Coronary artery (tissue), 2 donors: ENCODE measurements at places on chromosomes 13 and 19.
A peak's percentile ranks its signal among the peaks of the same experiment; 100 is the strongest.

DNA sequence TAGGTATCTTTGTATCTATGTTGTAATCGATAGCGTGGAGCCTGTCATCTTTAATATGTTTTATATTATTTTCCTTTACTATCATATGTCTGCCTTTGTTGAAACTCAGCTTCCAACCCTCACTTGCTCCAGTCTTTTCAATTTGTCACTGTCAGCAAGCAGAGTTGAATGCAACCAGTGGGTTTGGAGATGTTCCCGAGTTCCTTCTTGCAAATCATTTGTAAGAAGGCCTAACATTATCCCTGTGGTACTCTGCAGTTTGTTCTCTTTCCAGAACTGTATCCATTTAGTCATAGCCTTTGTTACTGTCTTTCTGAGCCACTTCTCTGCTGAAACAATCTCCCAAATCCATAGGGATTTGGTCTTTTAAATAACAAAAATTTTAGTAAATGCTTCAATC lies 41.8 kb downstream of the RNASEH2B start:
- no peak for DNase-seq

DNA sequence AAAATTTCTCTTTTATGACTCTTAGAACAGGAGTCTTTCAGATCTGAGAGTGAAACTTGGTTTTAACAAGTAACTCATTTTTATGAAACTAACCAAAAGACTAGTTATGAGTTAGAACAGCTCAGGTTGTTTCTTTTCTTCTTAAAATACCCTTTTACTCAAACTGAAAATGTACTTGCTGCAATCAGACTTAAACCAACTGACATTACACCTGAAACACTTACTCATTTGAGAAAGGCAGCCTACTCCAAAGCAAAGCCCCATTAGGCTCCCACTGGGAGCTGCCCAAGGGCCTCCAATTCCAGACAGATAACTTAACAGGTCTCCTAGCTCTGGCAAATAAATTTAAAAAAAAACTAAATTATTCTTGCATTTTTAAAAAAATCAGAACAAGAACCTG lies 3.6 kb downstream of the FOXO1 start:
- no peak for DNase-seq

DNA sequence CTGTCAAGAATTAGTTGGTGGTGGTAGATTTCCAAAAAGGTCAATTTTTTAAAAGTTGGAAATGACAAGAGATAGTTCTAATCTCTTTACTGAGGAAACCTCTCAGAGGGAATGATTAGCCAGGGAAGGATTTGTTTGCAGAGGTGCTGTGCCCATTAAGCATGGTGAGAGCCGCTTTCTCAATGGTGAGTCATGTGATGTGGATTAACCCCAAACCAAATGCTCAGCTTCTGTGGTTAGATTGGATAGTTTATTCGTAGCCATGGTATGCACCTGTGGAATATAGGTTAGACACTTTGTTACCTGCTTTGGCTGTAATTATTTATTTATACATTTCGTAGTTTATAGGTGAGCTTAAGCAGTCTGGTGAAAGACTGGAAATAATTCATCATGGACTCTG lies 7.1 kb downstream of the HNRNPM start:
- DNase-seq: no peak

DNA sequence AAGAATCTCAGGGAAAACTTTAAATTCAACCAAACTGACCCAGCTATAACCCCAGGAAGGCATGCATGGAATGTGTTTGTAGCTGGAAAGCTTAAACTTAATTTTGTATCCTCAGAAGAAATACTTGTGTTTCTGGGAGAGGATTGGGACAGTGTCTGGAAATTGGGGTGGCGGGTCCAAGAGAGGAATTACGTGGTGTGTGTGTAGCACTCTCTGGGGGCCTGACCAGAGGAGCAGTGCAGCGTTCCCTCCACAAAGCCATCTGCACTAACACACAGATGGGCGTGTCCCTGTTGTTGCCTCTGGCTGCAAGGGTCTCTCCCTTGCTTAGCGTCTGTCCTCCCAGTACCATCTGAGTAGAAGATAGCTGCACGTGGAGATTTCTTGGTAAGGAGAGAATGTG lies 6.4 kb downstream of the GARRE1 start:
- no peak for DNase-seq

DNA sequence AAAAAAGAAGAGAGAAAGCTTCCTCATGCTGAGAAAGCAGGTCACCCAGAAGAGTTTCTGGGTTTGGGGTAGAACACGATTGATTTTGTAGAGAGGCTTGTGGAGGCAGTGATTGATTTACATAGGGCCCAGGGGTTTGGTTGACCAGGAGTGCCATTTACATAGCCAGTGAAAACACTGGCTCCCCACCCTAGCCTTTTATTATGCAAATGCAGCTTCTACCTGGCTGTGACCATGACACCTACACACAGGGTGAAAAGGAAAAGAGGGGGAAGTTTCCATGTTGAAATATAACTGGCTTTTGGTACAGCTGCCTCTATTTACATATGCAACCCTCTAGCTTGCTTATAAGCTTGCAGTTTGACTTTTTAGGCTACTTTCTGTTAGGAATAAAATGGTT lies 62.0 kb downstream of the ZNF100 start:
- DNase-seq: no peak

- DNase-seq: no peak
Measured at GRCh38 chr13:39767791-39768517, 112.5 kb downstream of the COG6 start.

DNA sequence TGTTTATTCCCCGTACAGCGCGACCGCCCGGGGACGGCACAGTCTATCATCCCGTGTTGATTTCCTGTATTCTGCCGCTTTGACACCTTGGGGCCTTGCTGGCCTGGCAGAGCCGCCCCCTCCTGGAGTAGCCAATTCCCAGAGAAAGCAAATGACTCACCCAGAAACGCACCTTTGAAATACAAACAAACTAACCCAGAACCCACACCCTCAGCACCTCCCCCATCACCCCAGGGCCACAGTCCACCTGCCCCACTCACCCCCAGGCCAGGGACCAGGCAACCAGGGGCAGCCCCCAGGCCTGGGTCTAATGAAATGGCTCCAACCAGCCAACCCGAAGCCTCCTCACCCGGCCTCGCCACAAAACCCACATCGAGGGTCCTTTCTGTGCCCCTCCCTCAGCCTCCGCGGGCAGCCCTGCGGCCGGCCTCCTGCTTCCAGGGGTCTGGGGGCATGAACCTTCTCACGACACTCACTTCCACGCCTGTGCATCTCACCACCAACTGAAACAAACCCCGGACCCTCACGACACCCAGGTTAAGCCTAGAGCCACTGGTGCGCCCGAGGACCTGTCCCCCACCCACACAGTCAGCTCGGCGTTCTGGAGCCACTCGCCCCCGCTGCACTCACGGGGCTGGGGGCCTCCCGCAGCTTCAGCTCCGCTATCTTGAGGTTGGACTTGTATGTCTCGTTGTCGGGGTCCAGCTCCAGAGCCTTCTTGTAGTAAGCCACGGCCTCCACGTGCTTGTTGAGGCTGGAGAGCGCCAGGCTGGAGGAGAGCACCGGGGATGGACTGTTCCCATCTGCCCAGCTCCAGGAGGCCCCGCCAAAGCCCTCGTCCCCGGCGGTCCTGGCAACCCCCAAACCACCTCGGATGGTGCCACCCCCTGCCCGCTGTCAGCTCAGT lies 20.9 kb downstream of the SGTA start:
- no peak for DNase-seq

DNA sequence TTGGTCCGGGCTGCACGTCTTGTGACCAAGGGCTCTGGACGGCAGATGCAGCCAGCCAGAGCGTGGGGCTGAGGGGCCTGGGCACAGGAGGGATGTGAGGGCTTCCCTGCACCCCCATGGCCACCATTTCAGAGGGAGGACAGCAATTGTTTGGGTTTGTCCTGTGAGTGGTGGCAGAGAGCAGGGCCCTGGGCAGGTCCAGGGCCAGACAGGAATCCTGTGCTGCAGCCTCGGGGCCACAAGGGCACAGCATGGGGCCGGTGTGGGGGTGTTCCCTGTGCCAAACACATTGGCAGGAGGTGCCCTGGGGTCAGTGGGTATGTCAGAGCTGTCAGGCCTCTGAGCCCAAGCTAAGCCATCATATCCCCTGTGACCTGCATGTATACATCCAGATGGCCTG lies 32.2 kb downstream of the WTIP start:
- no peak for DNase-seq

- no peak for DNase-seq
Measured at GRCh38 chr19:3665681-3666544, 34.4 kb downstream of the PIP5K1C start.

- DNase-seq: no peak
Measured at GRCh38 chr13:25529425-25529824, 157.7 kb downstream of the ATP8A2 start.

- no peak for DNase-seq
Measured at GRCh38 chr19:18883526-18884304, 12.2 kb downstream of the CERS1 start.

DNA sequence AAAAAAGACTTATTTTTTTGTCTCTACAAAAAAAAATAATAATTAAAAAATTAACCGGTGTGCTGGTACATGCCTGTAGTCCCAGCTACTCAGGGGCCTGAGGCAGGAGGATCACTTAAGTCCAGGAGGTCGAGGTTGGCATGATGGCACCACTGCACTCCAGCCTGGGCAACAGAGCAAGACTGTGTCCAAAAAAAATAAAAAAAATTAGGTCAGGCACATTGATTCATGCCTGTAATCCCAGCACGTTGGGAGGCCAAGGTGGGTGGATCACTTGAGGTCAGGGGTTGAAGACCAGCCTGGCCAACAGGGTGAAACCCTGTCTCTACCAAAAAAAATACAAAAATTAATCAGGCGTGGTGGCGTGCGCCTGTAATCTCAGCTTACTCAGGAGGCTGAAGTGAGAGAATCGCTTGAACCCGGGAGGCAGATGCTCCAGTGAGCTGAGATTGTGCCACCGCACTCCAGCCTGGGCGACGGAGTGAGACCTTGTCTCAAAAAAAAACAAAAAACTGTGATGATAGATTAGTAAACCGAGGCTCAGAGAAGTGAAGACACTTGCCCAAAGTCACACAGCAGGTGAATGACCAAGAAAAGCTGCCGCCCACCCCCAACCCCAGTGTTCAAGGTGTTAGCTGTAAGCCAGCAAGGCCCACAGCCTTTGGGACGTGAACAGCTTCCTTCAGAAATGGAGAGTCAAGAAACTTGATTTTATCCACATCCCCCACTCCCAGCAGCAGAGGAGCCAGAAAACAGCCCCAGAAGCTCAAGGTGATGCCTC lies 9.4 kb downstream of the RNU6-9 start:
- no peak for DNase-seq

DNA sequence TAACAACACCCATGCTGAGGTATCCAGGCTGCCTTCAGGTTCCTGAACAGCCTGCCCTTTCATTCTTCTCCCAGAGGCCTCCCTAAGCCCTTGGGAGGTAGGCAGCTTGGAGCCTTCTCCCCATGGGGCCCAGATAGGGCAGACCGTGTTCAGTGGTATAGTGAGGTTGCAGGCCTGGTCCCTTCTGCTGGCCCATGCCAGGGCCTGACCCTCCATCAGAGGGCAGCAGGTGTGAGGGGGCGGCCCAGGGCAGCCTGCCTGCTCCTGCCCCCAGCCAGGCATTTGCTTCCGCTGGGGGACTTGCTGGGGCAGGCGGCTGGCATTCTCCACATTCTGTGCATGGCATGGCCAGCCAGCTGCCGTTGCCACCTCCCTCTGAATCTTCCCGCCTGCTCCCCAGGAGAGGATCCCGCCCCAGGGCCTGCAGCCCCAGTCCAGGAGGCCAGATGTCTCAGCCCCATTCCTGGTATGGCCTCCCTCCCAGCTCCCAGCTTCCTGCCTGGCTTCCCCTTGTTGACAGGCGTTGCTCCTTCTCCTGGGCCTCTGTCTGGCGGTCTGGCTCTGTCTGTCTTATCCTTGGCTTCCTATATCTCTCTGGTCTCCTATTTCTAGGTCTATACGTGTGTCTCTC lies 8.9 kb downstream of the CIC start:
- DNase-seq: peak; percentile 70
